AG04449 (cell line): ENCODE measurements at places on chromosomes 12 and 14.

- no peak for DNase-seq
These were observed 5.1 kb downstream of the GPRC5D start for GRCh38 chr12:12946686-12947355.

GRCh38 chr12:113103756-113104450, 31.7 kb downstream of the RASAL1 start:
- no peak for DNase-seq

DNA sequence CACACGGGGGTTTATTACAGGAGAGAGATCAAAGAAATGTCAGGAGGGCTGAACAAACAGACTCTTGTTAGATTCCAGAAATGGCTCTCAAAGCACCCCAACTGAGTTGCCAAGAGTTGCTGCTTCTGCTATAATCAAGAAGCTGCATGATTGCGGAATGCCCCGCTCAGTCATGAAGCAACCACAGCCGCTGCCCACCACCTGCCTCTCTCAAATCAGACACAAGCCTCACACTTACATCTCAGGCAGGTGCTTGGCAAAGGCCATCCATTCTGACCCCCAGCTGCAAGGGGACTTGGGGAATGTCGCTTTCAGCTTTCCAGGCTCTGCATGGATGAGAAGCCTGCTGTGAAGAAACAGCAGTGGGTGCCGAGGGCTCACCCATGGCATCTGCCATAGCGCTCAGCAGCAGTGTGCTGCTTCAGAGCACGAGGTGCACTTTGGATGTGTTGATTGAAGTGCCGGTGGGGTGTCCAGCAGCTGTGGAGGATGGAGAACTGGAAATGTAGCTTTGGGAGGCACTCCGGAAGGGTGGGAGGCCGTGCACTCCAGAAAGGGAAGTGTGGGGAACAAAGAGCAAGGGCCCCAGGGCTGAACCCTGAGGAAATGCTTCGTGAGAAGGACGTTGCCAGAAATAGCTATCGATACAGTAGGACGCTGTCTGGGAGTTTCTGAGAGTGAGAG, 37.7 kb downstream of the LRRC74A start:
- no peak for DNase-seq

DNA sequence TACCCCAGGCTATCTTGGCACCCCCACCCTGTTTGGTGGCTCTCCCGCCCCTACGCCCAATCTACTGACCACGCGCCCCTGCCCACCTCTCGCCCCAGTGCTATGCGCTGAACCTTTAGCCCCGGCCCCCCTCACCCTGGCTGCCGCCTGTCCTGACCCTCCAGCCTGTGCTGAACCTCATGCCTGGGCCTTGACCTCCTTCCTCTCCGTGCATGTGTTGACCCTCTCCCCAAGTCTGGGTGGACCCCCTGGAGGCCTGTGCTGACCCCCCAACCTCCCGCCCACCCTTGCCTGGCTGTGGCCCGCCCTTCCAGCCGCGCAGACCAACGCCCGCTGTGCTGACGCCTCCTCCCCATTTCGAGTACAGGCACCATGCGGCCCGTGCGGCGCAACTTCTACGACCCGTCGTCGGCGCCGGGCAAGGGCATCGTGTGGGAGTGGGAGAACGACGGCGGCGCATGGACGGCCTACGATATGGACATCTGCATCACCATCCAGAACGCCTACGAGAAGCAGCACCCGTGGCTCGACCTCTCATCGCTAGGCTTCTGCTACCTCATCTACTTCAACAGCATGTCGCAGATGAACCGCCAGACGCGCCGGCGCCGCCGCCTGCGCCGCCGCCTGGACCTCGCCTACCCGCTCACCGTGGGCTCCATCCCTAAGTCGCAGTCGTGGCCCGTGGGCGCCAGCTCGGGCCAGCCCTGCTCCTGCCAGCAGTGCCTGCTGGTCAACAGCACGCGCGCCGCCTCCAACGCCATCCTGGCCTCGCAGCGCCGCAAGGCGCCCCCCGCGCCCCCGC, 20.7 kb downstream of the DTX1 start:
- no peak for DNase-seq
